ENCODE measurements at places on chromosomes 3 and 15. TPM values are rescaled to one million over a fixed set of nuclear protein-coding genes. Genes with fewer than 3 reads are reported as not detected.

GRCh38 chr3:171782617-171783016 is 27.7 kb downstream of the PLD1 start:
- H3K4me3 ChIP-seq = no peak overlapping the region
- no peak for DNase-seq
- no peaks in the 10 kb centered on the region for H3K4me1 ChIP-seq

DNA sequence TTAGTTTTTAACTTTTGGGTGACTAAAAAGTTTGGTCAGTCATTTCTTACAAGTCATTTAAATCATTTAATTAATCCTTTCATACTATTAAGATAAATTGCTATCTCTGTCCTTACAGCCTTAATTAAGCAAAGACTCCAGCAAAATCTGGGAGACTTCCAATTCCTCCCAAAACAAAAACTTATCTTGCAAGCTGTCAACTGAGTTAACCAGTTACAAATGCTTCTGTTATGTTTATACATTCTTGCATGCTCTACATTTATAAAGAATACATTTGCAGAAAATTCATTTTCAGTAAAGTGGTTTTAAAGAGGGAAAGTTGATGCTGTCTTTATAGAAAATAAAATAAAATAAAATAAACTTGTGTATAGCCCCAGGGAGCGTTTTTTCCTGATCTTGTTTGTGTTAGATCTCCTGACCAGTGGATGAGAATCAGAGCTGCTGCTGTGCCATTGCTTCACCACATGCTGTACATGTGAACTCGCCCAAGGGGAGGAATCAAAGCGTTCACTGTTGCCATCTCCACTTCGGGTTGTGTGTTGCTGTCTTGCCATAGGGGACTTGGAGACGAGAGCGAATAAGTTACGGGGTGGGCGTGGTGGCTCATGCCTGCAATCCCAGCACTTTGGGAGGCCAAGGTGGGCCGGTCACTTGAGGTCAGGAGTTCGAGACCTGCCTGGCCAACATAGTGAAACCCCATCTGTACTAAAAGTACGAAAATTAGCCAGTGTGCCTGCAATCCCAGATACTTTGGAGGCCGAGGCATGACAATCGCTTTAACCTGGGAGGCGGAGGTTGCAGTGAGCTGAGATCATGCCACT is 5.5 kb downstream of the CCR4 start:
- H3K4me3 ChIP-seq = no peak overlapping the region
- H3K4me1 ChIP-seq = no peaks in the 10 kb centered on the region
- H3K27ac ChIP-seq = no peak overlapping the region
- H3K36me3 ChIP-seq = no peaks in the 10 kb centered on the region
- H3K27me3 ChIP-seq = no peaks in the 10 kb centered on the region
- DNase-seq = no peak

DNA sequence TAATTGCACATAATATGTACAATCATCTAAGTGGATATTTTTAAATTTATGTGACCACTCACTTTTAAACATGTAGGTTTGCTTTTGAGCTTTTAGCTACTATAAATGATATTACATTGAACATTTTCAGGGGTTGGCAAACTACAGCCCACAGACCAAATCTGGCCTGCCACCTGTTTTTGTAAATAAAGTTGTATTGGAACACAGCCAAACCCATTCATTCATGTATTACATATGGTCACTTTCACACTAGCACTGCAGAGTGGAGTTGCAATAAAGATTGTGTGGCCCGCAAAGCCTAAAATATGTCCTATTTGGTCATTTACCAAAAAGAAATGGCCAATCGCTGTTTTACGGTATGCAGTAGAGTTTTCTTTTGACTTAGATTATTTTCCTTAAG is 21.2 kb downstream of the CMTM7 start:
- no peak for DNase-seq
- H3K4me3 ChIP-seq = no peak overlapping the region
- no peak overlapping the region for H3K27ac ChIP-seq
- peaks cover 8% of the 10 kb centered on the region for H3K4me1 ChIP-seq
- H3K27me3 ChIP-seq = peaks cover 100% of the 10 kb centered on the region
- H3K36me3 ChIP-seq = no peaks in the 10 kb centered on the region

The DZIP1L gene
- total RNA-seq = 1.7 TPM

DNA sequence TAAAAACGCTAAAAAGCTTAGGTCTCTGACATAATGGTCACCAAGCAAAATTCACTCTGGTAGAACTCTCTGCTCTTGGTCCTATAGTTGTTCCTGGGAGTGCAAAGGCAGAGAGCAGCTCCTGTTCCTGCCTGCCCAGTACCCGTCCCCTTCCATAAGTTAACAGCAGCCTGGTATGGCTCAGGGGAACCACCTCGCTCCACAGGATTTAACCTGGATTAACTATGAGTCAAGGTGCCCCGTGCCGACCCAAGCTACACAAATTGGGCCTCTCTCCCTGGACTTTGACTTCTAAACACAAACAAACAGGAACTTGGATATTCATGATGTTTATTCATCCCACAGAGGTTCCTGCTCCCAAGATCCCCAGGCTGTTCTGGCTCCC is 32.1 kb downstream of the SCAP start:
- DNase-seq = no peak
- H3K36me3 ChIP-seq = peaks cover 10% of the 10 kb centered on the region
- no peak overlapping the region for H3K4me3 ChIP-seq
- H3K4me1 ChIP-seq = peaks cover 26% of the 10 kb centered on the region
- peak overlapping the region; percentile 81 for H3K27ac ChIP-seq

DNA sequence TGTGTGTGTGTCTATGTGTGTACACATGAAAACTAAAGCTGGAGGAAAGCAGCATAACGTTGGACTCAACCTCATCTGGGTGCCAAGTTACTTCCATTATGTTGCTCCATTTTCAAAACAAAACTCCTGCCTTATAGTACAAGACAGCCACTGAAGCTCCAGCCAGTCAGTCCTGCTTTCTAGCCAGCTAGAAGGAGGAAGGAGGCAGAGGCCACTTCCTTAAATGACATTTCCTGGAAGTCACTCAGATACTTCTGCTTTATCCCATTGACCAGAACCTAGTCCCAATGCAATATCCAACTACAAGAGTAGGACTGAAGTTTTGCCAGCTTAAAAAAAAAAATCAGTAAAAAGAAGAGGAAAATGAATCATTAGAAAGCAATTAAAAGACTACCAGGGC is 31.7 kb downstream of the CADPS start:
- H3K4me1 ChIP-seq = no peaks in the 10 kb centered on the region
- no peak overlapping the region for H3K27ac ChIP-seq
- H3K36me3 ChIP-seq = no peaks in the 10 kb centered on the region
- no peak overlapping the region for H3K4me3 ChIP-seq

The PCOLCE2 gene
- 2.3 TPM for total RNA-seq

- no peak overlapping the region for H3K27ac ChIP-seq
- H3K4me1 ChIP-seq = no peaks in the 10 kb centered on the region
- no peak overlapping the region for H3K4me3 ChIP-seq
- no peaks in the 10 kb centered on the region for H3K27me3 ChIP-seq
- no peaks in the 10 kb centered on the region for H3K36me3 ChIP-seq
Observed at GRCh38 chr3:19485267-19485666, 337.0 kb downstream of the KCNH8 start.

- no peaks in the 10 kb centered on the region for H3K36me3 ChIP-seq
- no peak overlapping the region for H3K4me3 ChIP-seq
- no peaks in the 10 kb centered on the region for H3K27me3 ChIP-seq
- DNase-seq = no peak
- H3K27ac ChIP-seq = no peak overlapping the region
Observed at GRCh38 chr15:37034392-37034791, 66.0 kb downstream of the MEIS2 start.

DNA sequence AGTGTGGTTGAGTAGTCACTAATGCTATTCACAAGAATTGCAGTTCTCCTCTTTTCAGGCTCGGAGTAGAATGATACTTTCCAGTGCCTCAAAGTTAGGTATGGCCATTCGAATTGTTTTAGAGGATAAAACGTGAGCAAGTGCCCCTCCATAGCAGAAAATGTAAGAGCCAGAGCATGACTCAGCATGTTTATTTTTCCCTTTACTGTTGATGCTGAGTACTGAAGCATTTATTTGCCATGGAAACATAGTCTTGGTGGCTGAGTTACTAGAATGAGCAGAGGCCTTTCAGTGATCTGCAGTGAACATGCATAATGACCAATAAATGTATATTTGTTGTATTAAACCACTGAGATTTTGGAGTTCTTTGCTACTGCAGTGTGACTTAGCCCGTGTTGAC is 540.6 kb downstream of the NLGN1 start:
- DNase-seq = no peak
- H3K4me1 ChIP-seq = no peaks in the 10 kb centered on the region
- no peaks in the 10 kb centered on the region for H3K27me3 ChIP-seq
- no peak overlapping the region for H3K27ac ChIP-seq
- no peaks in the 10 kb centered on the region for H3K36me3 ChIP-seq

- H3K27me3 ChIP-seq = no peaks in the 10 kb centered on the region
- H3K4me1 ChIP-seq = peaks cover 7% of the 10 kb centered on the region
Observed at GRCh38 chr3:86987421-86987715, 3.6 kb downstream of the VGLL3 start.

- no peaks in the 10 kb centered on the region for H3K27me3 ChIP-seq
- H3K36me3 ChIP-seq = no peaks in the 10 kb centered on the region
- peak overlapping the region; percentile 93 for H3K27ac ChIP-seq
- peaks cover 44% of the 10 kb centered on the region for H3K4me1 ChIP-seq
- DNase-seq = no peak
Observed at GRCh38 chr15:67521783-67522568, 1.0 kb downstream of the C15orf61 start.

The ST8SIA2 gene
- not detected for total RNA-seq

DNA sequence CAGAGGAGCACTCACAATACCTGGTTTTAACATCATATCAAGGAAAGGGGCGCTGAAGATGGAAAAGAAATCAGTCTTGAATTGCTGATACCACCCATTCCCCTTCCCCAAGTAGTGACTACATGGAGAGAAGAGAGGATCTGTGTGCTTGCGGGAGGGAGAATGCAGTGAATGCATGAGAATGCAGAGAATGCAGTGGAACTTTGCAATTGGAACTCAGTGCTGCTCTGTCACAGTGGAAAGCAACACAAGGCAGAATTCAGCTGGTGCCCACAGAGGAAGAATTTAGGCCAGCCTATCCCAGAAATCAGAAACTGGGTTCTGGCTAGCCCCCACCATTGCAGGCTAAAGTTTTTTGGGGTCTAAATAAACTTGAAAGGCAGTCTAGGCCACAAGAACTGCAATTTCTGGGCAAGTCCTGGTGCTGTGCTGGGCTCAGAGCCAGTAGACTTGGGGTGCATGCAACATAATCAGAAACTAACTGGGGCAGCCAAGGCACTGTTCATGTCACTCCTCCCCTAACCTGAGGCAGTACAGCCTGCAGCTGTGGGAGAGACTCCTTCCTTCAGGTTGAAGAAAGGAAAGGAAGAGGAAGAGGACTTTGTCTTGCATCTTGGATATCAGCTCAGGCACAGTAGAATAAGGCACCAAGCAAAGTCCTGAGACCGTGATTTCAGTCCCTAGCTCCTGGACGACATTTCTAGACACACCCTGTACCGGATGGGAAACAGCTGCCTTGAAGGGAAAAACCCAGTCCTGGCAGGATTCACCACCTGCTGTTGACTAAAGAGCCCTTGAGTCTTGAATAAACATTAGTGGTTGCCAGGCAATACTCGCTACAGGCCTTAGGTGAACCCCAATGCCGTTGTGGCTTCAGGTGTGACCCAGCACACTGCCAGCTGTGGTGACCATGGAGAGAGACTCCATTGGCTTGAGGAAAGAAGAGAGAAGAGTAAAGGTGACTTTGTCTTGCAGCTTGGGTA is 329.3 kb downstream of the TBL1XR1 start:
- H3K36me3 ChIP-seq = no peaks in the 10 kb centered on the region
- H3K4me3 ChIP-seq = no peak overlapping the region
- H3K4me1 ChIP-seq = peaks cover 6% of the 10 kb centered on the region
- no peaks in the 10 kb centered on the region for H3K27me3 ChIP-seq
- DNase-seq = no peak

The RPP25 gene
- 12.4 TPM for total RNA-seq

GRCh38 chr3:71244153-71244825 is 339.2 kb downstream of the FOXP1 start:
- no peaks in the 10 kb centered on the region for H3K36me3 ChIP-seq
- H3K27me3 ChIP-seq = no peaks in the 10 kb centered on the region
- no peak for DNase-seq
- no peak overlapping the region for H3K4me3 ChIP-seq
